ENCODE measurements at places on chromosomes 13 and 19.

DNA sequence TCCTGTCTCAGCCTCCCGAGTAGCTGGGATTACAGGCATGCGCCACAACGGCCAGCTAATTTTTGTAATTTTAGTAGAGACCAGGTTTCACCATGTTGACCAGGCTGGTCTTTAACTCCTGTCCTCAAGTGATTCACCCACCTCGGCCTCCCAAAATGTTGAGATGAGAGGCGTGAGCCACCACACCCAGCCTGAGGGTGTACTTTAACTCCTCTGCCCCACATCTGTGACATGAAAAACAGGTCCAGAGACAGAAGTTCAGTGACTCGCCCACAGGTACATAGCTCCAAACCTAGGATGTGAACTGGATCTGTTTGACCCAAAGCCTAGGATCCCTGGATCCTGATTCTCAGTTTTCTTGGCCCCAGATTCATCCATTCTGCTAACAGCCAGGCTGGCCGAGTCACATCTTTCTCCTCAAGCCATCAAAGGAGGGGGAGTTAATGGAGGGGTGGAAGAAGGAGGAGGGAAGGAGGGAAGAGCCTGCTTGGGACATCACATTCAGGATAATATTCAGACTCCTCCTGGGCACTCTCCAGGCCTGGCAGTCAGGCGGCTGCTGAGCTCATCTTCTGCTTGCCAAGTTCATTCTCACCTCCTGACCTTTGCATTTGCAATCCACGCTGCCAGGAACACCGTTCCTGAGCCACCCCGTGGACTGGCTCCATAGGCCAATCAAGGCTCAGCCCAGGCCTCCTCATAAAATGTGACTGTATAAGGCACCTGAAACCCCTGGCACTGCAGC, 3.1 kb downstream of the SPC24 start:
- DNase-seq = no peak

GRCh38 chr13:33799950-33800592, 17.9 kb upstream of the RFC3 start:
- no peak for DNase-seq

DNA sequence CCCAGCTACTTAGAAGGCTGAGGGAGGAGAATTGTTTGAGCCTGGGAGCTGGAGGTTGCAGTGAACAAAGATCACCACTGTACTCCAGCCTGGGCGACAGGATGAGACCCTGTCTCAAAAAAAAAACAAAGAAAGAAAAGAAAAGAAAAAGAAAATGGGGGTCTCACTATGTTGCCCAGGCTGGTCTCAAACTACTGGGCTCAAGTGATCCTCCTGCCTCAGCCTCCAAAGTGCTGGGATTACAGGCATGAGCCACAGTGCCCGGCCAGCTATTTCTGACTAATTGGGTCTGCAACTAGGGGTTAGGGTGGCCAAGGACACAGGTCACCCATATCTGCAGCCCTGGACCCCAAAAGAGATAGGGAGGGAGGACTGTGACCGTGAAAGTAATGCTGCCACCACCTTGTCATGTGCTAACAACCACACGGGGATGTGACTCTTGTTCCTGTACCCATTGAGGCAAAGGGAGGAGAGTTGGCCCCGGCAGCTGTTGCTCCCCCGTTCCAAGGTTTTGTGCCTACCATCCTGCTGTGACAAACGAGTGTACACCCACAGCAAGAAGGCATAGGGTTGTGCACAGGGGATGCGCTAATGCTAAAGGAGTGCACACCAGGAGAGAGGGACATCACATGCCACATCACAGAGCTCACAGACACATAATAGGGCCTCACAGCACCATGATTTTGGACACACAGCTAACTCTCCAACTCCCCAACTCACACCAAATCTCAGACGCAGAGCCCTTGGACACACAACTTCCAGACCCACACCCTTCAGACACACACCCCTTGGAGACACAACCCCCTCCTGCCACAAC, 619 bp downstream of the MEF2B start:
- DNase-seq = no peak

GRCh38 chr19:56538761-56539263, at the start of gene ZFP28:
TSS of gene ZFP28 (plus strand) at chr19:56538948. CDS start at chr19:56539019, 71 bp downstream.
- no peak for DNase-seq

DNA sequence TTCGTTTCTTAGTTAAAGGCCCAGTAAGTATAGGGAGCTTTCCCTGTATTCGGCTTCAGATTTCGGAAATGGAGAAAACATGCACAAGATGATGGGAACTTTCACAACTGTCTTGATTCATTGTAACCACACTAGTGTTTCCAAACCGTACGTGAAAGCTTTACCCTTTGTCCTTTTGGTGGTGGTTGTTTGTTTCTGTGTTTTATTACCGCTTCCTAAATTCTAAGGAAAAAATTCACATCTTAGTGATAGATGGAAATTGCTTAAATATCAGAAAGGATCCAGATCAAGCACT, 504 bp upstream of the VWA8 start:
- DNase-seq = no peak

- peak; percentile 4 for DNase-seq
These were observed 13.3 kb upstream of the LEUTX start for GRCh38 chr19:39765091-39766076.

- DNase-seq = no peak
These were observed 820.4 kb downstream of the SLITRK6 start for GRCh38 chr13:84978851-84979250.

DNA sequence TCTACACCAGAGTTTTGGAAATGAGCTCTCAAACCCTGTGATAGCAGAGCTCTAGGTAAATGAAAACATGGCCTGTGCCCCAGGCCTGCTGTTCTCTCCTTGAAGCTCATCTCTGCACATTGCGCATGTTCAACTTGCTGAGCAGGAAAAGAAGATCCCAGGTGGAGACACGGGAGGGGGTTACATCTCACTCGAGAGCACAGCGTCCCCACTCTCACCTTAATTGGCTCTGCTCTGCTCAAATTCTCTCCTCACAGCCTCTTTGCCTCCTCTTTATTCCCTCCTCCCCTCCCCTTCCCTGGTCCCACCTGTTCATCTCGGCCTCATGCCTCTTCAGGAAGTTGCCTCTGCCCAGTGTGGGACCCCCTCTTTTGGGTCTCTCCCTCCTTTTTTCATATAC, 44.7 kb downstream of the RGCC start:
- DNase-seq = no peak

GRCh38 chr13:111046590-111047141, 68.4 kb upstream of the ARHGEF7 start:
- no peak for DNase-seq

DNA sequence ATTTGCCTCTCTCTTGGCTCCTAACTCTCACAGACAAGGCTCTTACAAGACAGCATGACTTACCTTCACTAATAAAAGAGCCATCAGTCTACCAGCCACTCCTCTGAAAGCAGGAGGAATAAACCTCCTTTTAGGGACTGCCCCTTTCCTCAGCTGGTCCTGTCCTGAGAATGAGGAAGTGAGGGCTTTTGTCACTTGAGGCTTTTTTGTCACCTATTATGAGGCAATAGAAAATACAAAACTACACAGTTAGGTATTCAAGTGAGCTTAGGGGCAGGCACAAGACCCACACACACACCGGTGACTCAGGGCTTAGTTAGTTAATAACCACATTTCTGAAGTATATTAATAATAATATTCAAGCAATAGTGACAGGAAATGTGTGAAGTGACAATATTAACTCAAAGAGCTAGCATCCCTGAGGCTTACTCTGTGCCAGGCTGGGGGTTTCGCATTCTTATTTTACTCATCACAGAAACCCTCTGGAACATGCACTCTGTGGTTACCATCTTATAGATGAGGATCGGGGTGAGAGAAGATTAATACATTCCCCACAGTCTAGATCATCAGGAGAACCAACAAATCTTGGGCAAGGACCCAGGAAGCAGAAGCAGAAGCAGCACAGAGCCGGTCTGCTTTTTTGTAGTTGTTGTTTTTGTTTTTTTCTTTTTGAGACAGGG, 379.9 kb downstream of the LIG4 start:
- no peak for DNase-seq

DNA sequence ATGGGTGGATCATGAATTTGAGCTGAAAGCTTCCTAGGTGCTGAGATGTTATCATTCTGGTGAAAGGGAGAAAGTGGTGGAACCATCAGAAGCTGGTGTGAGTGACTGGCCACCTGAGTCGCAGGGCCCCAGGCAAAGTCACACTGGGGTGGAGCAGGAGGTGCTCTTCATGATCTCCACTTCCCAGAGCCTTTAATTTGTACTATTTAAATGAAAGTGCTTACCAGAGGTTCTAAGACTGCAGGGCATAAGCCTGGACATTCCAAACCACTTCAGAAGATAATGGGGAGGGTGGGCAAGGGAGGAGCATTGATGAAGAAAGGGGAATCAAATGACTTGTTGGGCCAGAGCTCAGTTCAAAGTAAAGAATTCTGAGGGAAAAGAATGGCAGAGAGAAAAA, 156.1 kb downstream of the RGCC start:
- no peak for DNase-seq
